AG08396 (cell line): ENCODE measurements at places on chromosomes 7 and 10.

- no peak for DNase-seq
These were observed 28.9 kb downstream of the ZNF25 start for GRCh38 chr10:37947526-37947925.

GRCh38 chr10:129035052-129035827 is 431.8 kb upstream of the MGMT start:
- DNase-seq: no peak

- no peak for DNase-seq
These were observed 782.0 kb upstream of the ZWINT start for GRCh38 chr10:57142925-57143576.

DNA sequence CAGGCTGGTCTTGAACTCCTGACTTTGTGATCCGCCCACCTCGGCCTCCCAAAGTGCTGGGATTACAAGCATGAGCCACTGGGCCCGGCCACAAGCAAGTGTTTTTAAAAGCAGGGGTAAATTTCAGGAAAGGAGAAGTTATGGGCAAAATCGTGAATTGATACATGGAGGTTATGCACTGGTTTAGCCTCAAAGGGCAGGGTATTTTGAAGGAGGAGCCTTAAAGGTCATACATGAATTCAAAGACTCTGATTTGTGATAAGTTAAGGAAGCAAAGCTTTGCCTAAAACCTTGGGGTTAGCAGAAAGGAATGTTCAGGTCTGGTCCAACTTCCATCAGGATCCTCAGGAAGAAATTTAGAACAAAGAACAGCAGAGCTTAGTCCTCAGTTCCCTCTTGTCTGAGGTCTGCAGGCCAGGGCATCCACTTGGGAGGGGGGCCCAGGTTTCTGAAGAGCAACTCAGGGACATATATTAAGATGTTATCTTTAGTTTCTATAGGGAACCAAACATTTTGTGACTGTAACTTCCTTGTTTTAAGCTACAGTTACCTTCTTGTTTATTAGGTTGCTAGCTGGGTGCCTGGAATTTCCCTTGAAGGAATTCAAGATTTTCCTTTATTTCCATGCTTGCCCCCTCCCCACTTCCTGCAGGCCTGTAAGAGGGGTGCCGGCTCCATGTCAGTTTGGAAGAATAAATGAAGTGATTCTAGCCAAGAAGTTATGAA is 2.8 kb upstream of the REPIN1 start:
- no peak for DNase-seq

GRCh38 chr7:42029405-42029804 is 207.6 kb downstream of the GLI3 start:
- no peak for DNase-seq

- DNase-seq: no peak
These were observed 14.4 kb downstream of the HERPUD2 start for GRCh38 chr7:35680403-35681013.

- no peak for DNase-seq
These were observed 67.5 kb downstream of the ALOX5 start for GRCh38 chr10:45441239-45442190.

- peak; percentile 55 for DNase-seq
These were observed 63.1 kb downstream of the EEPD1 start for GRCh38 chr7:36216063-36216684.

DNA sequence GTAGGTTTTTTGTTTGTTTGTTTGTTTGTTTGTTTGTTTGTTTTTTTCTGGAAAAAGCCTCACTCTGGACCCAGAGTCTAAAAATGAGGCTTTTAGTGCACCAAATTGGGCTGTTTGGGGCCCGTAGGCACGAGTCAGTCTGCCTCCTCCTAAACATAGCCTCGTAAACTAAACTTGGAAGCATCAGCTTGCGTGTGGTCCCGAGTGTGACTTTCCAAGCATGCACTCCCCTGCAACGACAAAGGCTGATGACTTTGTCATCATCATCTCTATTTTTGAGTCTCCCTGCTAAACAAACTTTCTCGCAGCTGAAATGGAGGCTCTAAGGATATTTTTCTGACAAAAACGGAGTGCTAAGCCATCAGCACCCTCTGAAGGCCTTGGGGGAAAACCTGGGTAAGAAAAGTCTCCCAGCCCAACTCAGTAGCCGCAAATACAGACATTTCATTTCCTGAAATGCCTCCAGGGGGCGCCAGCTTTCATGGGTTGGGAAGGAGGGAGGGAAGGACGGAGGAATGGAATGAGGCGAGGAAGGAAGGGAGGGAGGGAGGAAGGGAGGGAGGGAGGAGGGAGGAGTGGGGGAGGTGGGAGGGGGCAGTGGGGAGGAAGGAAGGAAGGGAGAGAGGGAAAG is 245.9 kb downstream of the KCNMA1 start:
- peak; percentile 73 for DNase-seq

DNA sequence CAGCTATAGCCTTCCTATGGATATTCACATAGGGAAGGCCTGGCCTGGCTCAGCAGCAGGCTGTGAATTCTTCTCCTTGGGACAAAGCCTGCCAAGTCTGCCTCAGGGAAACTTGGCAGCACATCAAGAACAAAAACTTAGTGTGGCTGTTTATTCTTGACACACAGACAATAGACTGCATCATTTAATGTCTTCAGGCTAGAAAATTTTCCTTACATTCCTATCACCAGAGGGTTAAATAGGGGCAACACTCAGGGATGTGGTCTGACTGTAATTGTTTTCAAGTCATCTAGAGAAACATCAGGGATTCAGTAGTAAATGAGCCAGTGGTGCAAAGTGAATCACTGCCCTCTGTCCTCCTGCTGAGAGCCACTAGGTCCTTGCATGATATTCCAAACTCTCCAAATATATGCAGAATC is 137.3 kb downstream of the SEMA3C start:
- DNase-seq: peak; percentile 27

- no peak for DNase-seq
These were observed 73.5 kb upstream of the PDSS1 start for GRCh38 chr10:26624006-26624405.

DNA sequence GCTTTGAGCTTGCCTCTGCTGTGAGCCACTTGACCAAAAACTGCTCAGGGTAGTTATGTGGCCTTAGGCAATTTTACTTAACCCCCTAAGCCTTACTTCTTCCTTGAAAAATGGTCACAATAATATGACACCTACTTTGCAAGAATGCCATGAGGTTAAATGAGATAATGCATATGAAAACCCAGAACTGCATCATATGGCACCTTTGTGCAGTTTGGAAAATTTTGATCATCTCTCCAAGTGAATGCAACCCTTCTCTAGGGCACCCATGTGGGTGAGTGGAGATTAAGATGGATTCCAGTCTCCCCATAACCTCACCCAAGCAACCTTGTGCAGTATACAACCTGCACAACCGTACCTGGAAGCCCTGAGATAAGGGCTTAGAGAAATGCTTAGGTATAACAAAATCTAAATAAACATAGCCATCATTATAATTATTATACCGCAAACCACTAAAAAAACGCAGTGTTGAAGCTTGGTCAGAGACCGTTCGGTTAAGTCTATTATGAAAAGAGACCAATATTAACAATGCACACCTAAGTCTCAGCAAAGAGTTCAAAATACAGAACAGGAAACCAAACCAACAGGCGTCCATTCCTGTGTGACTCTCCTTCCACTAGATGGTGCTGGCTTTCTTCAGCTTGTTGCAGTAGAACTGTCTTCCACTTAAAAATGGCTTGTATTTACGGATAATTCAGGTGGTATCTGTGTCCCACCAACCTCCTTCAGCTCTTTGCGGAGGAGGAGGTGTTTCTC is 21.0 kb upstream of the ASB15 start:
- peak; percentile 32 for DNase-seq

DNA sequence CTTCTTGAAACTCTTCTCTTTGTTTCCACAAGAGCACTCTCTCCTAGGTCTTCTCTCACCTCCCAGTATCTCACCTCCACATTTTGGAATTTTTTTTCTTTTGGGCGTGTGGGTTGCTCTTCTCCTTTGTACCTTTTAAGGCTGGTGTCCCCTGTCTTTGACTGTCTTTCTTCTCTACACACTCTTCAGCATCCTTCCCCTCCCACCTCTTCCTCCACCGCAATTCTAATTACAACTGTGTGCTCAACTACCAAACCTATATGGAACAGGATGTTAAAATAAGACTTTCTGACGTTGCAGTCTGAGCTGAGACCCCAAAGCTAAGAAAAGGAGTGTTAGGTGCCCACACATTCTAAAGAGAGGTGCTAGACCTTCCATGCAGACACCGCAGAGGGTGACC is 14.0 kb upstream of the ADRB1 start:
- DNase-seq: no peak

- no peak for DNase-seq
These were observed 40.4 kb downstream of the ASAH2 start for GRCh38 chr10:50210876-50211275.

GRCh38 chr7:77771901-77772300 is 26.3 kb downstream of the TMEM60 start:
- DNase-seq: no peak

DNA sequence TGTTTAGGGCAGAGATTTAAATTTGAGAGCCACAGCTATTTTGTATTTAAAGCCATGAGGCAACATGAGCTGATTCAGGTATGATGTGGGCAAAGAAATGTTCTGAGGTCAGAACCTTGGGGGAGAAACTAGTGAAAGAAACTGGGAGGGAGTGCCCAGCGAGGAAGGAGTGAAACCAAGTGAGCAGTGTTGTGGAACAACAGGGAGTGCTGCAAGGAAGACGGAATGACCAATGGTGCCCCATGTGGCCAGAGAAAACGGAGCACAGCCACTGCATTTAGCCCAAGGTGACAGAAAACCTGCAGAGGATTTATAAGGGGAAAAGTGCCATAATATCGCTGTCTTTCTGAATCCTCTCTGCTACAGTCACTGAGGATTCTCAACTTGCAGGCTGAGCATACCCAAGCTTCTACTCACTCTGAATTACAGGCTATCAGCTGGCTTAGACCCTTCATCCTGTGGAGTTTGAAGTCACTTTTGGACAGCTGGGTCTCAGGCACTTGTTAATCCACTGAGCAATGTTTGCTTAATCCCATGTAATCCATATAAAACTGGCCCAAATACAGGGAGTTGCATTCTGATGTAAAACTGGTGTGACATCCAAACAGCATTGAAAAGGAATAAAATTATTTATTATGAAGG is 777.3 kb downstream of the CCSER2 start:
- no peak for DNase-seq

DNA sequence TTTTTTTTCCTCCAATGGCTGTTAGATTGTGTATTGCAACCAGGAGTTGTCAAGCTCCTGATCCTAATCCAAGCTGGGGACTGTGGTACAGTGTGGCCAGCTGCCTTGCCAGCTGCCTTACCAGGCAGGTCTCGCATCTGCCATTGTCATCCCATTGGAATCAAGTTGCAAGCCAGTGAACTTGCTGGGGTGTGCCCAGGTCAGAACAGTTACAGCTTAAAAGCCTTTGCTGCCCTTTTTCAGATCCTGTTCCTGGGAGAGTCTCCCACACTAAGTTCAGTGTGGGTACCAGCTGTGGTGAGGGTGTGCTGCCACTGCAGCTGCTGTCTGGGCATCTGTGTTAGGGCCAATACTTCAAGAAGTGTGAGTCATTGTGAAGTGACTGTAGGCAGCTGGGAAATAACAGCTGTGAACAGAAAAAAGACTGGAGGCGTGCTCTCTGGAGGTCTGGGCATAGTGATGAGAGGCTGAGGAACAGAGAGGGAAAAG is 72.8 kb downstream of the CCNY start:
- DNase-seq: peak; percentile 89

GRCh38 chr10:26519803-26520202 is 81.7 kb downstream of the APBB1IP start:
- DNase-seq: no peak

- DNase-seq: no peak
These were observed 206.7 kb upstream of the POT1 start for GRCh38 chr7:125136341-125136740.

DNA sequence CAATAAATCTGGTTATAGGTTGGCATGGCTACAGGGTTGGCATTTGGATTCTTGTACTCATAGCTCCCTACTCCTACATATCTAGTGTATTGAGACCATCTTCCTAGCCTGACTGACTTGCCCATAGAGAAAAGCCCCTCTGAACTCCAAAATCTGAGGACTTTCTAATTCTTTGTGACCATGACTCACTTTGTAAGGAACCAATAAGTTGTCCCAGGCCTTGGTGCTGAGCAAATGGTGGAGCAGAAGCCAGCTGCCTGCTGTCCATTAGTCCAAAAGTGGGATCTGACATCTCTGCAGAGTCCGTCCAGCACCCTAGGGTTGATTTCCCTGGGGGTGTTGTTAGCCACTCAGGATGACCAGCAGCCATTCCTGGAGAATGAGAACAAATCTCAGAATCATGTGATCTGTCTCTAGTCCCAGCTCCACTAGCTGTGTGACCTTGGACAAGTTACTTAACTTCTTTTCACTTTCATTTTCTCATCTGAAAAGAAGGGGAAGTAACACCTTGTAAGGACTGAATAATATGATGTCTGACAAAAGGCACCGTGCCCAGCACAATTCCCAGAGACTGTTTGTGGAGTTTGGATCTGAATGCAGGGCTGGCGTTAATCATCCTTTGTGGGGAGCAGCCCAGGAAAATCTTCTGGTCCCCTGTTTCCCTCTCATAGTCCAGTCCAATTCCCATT is 44.1 kb downstream of the MTURN start:
- no peak for DNase-seq

DNA sequence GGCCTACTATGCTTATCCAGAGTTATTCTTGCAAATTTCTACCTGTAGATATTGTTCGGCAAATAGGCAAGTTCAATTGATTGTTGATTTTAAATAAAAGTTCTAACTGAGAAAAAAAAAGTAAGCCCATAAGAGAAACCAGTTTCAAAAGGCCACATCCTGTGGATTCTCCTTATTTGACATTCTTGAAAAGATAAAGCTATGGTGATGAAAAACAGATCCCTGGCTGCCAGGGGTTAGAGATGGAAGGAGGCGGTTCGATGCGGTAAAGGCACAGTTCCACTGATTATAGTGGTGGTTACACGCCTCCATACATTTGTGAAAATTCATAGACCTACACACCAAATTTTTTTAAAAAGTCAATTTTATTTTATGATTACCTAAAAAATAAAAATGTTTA is 347.8 kb downstream of the KCNMA1 start:
- no peak for DNase-seq

DNA sequence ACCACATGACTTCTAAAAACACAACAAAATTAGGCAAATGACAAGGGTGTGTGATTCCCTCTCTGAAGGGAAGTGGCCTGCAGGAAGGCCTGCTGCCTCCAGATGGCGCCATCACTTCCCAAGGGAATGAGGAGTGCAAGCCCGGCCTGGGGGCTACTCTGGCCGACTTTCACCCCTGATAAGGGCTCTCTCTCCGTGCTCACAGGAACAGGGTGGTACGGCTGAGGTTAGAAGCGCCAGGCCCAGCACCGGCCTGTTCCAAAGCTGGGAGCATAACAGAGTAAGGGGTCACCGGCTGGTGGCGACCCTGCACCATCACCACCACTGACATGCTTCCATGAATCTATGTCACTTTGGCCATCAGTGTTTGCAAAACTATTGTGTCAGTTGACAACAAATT is 13.1 kb downstream of the RBP3 start:
- DNase-seq: peak; percentile 67

- DNase-seq: peak; percentile 78
These were observed 102.3 kb upstream of the PPIF start for GRCh38 chr10:79244841-79245504.

GRCh38 chr10:73998929-73999691 is 1.2 kb downstream of the VCL start:
- DNase-seq: peak; percentile 65

GRCh38 chr10:48361176-48361575 is 54.7 kb downstream of the MAPK8 start:
- no peak for DNase-seq

- DNase-seq: no peak
These were observed 3.5 kb upstream of the MYL10 start for GRCh38 chr7:101632641-101633040.
